Left cardiac atrium (tissue), 4 donors: ENCODE measurements at places on chromosomes 11 and 22. TPM values are rescaled to one million over a fixed set of nuclear protein-coding genes. Genes with fewer than 3 reads are reported as not detected.

GRCh38 chr11:126317756-126318573, 14.1 kb downstream of the DCPS start:
- DNase-seq = peak; percentile 84

DNA sequence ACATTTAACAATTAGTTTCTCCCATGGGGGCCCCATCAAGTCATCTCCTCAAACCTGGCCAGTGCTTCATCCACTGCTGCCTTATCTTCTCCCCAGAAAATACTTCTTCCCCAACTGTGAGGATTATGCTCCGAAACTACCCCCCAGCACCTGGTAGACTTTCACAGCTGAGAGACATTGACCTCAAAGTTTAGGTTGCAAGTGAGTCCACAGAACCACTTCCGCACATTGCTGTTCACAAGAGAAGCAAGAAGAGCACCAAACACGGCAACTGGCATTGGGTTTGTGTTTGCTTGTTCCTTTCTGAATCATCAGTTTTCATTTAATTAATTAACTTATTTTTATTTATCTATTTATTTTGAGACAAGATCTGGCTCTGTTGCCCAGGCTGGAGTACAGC, 6.1 kb downstream of the MCHR1 start:
- no peak for DNase-seq

- DNase-seq = peak; percentile 25
Measured at GRCh38 chr11:64762674-64763525, 3.1 kb upstream of the PYGM start.

The FOLH1 gene
- 0.53 TPM for total RNA-seq

- DNase-seq = no peak
Measured at GRCh38 chr11:65032216-65032615, 5.0 kb downstream of the SNX15 start.

DNA sequence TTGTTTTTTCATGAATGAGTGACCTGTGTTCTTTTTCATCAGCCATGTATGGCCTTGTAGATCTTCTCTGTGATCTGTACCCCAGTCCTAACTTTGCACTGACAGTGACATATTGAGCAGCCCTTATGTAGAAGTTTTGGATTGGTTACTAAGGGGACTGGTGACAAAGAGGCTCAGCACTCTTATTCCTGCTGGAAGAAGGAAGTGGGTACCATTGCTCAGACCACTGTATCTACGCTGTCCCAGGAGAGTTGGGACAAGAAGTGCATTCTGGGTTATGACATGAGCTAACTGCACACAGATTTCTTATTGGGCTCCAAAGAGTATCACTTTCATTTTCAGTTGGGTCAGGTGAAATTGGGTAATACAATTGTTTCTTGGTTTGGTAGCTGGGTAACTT, 107.8 kb upstream of the RASSF10 start:
- DNase-seq = no peak

DNA sequence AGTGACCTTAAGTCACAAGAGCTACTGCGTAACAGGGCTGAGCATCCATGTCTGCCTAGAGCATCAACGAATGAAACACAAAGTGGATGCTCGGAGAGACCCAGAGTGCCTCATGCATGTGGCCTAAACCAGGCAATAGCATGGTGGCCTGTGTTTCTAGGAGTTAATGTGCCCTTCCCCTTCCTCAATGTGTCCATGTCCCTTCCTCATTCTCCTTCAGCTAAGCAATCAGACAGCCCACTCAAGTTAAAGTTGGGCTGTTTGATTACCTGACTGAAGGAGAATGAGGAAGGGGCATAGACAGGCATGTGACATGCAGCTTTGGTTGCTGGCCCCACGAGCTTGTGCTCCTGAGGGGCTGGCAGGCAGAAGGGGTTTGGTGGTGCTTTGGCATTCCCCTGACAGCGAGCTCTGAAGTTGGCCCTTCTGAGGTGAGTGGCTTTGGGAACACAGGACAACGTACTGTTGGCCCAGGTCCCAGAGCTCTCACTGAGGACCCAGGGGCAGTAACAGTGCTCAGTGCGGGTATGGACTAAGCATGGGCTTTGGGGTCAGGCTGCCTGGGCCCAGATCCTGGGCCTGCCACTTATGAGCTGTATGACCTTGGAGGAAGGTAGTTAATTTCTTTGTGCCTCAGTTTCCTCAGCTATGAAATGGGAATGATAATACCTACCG, 46.7 kb downstream of the IRAG1 start:
- no peak for DNase-seq

The SPDYC gene
- not detected for total RNA-seq

GRCh38 chr22:43109921-43110443, 568 bp upstream of the BIK start:
- DNase-seq = no peak

- DNase-seq = no peak
Measured at GRCh38 chr11:88849368-88849767, 216.4 kb downstream of the GRM5 start.

The MS4A12 gene
- not detected for total RNA-seq

DNA sequence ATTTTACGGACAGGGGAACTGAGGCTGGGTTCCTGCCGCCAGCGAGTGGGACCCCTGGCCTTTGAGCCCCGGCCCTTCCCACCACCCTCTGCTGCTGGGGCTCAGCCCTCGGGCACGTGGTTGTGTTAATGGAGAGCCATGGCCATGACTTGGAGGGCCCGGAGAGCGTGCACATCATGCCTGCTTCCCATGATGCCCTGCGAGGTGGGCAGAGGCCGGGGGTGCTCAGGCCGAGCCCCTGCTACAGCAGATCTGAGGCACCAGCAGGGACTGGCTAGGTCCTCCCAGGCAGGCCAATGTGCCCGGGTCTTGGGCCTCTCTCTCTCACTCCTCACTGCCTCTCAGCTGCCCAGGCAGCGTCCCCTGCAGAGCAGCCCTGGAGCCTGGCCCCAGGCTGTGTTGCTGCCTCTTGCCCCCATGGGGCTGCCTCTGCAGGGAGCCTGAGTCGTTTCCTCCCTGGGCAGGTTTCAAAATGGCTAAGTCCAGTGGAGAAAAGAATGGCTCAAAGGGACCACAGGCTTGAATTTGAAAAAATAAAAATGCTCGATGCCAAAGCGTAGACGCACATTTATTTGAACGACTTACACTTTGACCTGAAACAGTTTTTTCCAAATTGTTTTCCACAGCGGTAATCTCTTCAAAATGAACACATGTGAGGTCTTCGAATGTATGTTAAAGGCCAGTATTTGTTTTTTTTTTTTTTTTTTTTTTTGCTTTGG, 72.6 kb upstream of the CLDN5 start:
- no peak for DNase-seq

GRCh38 chr11:119342023-119342300, 1.3 kb upstream of the C1QTNF5 start:
- no peak for DNase-seq

- no peak for DNase-seq
Measured at GRCh38 chr22:36185828-36186624, 15.6 kb downstream of the APOL4 start.

DNA sequence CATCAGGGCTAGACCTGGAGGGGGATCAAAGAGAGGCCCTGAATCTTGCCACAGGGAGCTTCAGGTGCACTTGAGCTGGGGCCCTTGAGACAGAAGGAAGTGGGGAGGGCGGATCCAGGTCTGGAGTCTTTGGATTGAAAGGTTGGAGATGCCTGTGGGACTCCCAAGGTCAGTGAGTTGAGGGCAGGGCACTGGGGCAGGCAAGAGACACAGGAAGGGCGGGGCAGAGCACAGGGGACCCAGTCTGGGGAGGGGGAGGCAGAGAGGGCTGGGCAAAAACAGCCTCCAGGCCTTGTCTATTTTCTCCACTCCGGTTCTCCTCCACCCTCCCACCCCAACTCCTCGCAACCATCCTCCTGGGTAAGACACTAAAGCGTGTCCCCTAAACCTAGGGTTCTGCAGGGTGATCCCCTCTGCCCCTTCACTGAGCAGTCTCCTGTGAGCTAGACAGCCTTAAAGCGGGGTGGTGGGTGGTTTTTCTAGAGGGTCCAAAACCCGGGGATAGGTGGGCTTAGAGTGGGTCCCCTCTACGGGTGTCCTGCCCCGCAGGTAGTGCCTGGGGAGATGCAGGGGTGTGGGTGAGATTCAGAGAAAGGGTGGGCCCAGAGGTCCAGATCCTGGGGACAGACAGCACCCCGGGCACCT, 38.6 kb upstream of the CELSR1 start:
- DNase-seq = peak; percentile 43

The HPS4 gene
- 13.2 TPM for total RNA-seq

- DNase-seq = no peak
Measured at GRCh38 chr11:61315260-61315659, 17.6 kb downstream of the DDB1 start.

The EPS8L2 gene
- 6.5 TPM for total RNA-seq

DNA sequence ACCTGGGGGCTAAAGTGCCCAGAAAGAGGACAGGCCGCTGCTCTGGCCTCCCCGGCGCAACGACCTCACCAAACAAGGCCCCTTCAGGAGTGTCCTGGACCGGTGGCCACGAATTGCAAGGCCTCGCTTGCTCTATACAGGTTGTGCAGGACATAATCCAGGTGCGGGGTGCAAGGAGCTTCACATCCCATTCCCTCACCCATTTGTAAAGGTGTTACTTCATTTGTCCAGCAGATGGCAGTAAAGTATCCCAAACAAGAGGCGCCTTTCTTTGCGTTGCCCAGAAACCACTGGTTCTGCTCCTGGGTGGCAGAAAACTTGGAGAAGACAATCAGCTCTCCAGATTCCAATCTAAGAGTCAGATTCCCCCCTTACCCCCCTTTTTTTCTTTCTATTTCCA, 35.9 kb upstream of the PRDM11 start:
- DNase-seq = no peak

The OSBPL5 gene
- total RNA-seq = 21.0 TPM

DNA sequence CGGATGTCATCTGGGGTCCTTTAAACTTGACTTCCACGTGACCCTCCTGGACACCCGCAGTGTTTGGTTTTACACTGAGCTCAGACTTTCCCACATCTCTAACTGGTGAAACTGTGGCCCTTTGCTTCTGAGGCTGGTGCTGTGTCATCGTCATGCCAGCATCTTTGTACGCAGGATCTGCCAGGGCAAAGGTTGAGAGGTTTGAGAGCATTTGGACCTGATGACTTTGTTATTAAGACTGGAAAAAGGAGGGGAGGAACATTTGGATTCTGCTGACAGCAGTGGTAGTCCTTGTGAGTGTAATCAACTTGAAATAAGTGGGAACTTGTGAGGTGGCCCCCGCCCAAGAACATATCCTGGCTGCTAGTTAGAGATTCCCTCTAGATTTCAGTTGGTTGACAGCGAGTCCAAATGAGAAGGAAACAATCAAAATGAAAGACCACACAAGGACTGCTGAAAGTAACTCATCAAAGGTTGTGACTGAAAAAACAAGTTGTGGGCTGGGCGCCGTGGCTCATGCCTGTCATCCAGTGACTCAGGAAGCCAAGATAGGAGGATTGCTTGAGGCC, 102.5 kb downstream of the KIAA1671 start:
- DNase-seq = peak; percentile 7

The OR8B4 gene
- total RNA-seq = not detected

DNA sequence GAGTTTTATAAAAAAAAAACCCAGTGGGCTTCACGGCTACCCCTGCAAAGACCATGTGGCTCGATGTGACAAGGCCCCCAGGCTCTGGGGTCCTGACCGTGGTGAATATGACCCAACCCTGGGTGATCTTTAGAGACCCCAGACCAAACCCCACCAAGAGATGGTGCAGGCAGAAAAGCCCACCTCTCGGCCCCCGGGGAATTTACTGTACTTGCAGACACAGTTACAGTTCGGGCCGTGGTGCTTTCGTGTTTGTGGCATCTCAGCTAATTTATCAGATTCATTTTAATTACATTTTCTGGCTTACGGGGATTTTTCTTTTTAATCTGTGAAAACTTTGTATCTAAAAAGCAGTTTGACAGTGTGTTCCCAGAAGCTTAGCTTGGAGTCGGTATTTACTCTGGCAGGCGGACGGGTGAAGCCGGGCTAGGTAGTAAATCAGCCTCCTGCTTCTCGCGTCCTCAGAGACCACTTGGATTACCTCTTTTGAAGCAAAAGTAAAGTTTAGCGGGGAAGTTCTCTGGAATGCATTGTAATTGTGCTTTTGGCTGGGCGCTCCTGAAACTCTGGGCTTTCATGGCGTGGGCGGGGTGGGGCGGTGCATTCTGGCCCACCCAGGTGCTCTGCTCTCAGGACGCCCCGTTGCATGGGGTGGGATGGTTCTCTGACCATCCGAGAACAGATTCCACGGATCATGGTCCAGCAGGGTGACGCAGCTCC, 25.3 kb downstream of the ANO1 start:
- DNase-seq = no peak

- DNase-seq = no peak
Measured at GRCh38 chr22:28604966-28605761, 74.5 kb downstream of the TTC28 start.

- DNase-seq = no peak
Measured at GRCh38 chr11:96306071-96306470, 36.9 kb downstream of the MAML2 start.

The OPCML gene
- not detected for total RNA-seq

The ELFN2 gene
- total RNA-seq = not detected

DNA sequence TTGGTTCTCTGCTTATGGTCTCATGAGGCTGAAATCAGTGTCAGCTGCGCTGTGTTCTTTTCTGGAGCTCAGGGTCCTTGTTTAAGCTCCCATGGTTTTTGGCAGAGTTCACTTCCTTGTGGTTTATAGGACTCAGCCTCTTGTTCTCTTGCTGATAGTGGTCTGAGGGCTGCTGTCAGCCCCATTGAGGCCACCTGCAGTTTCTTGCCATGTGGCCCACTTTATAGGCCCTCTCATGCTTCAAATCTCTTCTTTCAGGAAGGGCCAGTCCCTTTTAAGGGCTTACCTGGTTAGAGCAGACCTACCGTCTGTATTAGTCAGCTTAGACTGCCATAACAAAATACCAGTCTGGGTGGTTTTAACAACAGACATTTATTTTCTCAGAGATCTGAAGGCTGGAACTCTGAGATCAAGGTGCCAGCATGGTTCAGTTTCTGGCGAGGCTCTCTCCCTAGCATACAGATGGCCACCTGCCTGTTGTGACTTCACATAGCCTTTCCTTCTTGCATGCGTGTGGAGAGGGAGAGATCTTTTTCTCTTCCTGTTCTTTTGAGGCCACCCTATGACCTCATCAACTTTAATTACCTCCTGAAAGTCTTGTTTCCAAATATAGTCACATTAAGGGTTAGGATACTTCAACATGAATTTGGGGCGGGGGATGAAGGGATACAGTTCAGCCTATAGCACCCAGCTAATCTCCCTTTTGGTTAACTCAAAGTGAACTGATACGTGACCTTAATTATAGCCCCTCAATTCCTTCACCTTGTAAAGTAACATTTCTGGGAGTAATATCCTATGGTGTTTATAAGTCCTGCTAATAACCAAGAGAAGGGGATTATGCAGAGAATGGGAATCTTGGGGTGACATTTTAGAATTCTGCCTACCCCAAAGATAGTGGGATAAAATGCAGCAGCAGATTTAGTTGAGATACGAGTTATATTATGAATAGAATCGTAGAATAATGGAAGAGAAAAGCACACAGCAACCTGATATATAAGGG, 131.8 kb downstream of the UVRAG start:
- DNase-seq = no peak

- DNase-seq = no peak
Measured at GRCh38 chr11:114298710-114299109, 2.5 kb downstream of the NNMT start.

GRCh38 chr11:111379602-111380136, 594 bp upstream of the POU2AF1 start:
- DNase-seq = no peak

The LIF gene
- 7.0 TPM for total RNA-seq

- no peak for DNase-seq
Measured at GRCh38 chr22:49620003-49620556, 207.6 kb downstream of the BRD1 start.
